ENCODE measurements at places on chromosomes 7 and 10. TPM values are rescaled to one million over a fixed set of nuclear protein-coding genes. Genes with fewer than 3 reads are reported as not detected.

SP4 gene
- total RNA-seq = 5.1 TPM

ZPBP gene
- not detected for total RNA-seq

AIMP2 gene
- 47.4 TPM for total RNA-seq

TRPV5 gene
- not detected for total RNA-seq

CTAGE4 gene
- not detected for total RNA-seq

PRKCQ gene
- 0.22 TPM for total RNA-seq

RBM48 gene
- total RNA-seq = 13.9 TPM

GBX1 gene
- not detected for total RNA-seq

ADARB2 gene
- total RNA-seq = not detected

ZNF467 gene
- 0.22 TPM for total RNA-seq

ANKRD61 gene
- 0.44 TPM for total RNA-seq

ZEB1 gene
- total RNA-seq = 252 TPM

PNLIPRP1 gene
- total RNA-seq = not detected

APBB1IP gene
- 0.37 TPM for total RNA-seq

BMPER gene
- 5.0 TPM for total RNA-seq

LRMDA gene
- total RNA-seq = 0.55 TPM

SLC16A9 gene
- total RNA-seq = 1.2 TPM

LBX1 gene
- not detected for total RNA-seq

IQUB gene
- total RNA-seq = 0.50 TPM

ZNF679 gene
- total RNA-seq = not detected

ARHGAP22 gene
- total RNA-seq = 85.7 TPM

CYP2E1 gene
- total RNA-seq = 0.37 TPM

SYT15B gene
- total RNA-seq = under 0.01 TPM

VTI1A gene
- 43.4 TPM for total RNA-seq

FAM237B gene
- total RNA-seq = 0.22 TPM

CFAP43 gene
- total RNA-seq = 0.11 TPM

OR2A42 gene
- total RNA-seq = not detected

ZNF722 gene
- total RNA-seq = not detected

SLC29A3 gene
- total RNA-seq = 0.62 TPM

DBNL gene
- 204 TPM for total RNA-seq

EMX2 gene
- 2.2 TPM for total RNA-seq

OR2A7 gene
- not detected for total RNA-seq

FAM131B gene
- total RNA-seq = 2.3 TPM

HOXA11 gene
- 12.4 TPM for total RNA-seq

SAMD9L gene
- total RNA-seq = 15.4 TPM

TUBAL3 gene
- total RNA-seq = not detected

FLNC gene
- 286 TPM for total RNA-seq

BHLHA15 gene
- total RNA-seq = 1.3 TPM

LEP gene
- 0.12 TPM for total RNA-seq

CTAGE8 gene
- total RNA-seq = 0.44 TPM

NME8 gene
- total RNA-seq = not detected
